SW 1271 (cell line): ENCODE measurements at places on chromosomes 3 and 15.

GRCh38 chr3:101988596-101988995, 139.3 kb downstream of the NFKBIZ start:
- DNase-seq, result no peak

DNA sequence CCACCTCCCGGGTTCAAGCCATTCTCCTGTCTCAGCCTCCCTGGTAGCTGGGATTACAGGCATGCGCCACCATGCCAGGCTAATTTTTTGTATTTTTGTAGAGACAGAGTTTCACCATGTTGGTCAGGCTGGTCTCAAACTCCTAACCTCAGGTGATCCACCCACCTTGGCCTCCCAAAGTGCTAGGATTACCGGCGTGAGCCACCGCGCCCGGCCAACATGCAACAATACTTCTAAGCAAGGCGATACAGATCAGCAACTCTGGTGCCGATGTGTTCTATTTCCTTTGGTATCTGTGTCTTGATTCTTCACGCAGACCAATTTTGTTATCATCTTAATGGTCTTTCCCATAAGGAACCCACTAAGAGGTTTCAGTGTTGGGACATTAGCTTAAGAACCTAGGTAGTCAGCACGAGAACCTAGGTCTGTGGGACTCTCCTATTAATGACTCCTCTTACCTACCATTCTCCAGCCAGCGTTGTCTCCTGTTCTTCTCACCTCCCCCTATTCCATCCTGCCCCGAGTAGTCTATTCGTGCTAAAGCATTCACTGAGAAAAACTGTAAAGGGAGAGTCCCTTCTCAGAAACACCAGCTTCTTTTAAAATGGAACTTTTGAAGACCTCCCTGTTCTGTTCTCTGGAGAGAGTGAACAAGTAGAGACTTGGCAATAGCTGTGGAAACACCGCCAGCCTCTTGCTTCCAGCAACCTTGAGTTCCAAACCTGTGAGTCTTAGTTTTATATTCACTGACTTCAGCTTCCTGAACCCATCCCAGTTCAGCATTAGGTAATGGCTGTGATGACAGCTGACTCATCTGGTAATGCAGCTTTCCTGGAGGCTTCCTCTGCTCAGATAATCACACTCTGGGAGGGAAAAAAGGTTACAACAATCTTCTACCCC, 61.2 kb downstream of the TSC22D2 start:
- peak; percentile 76 for DNase-seq

GRCh38 chr15:70672081-70672480, 91.3 kb downstream of the UACA start:
- DNase-seq, result no peak

GRCh38 chr3:77086408-77086807, 46.5 kb downstream of the ROBO2 start:
- DNase-seq, result no peak

GRCh38 chr3:129490273-129490675, 38.2 kb upstream of the RHO start:
- peak; percentile 36 for DNase-seq

GRCh38 chr3:191301017-191301416, 28.2 kb upstream of the CCDC50 start:
- DNase-seq, result no peak

DNA sequence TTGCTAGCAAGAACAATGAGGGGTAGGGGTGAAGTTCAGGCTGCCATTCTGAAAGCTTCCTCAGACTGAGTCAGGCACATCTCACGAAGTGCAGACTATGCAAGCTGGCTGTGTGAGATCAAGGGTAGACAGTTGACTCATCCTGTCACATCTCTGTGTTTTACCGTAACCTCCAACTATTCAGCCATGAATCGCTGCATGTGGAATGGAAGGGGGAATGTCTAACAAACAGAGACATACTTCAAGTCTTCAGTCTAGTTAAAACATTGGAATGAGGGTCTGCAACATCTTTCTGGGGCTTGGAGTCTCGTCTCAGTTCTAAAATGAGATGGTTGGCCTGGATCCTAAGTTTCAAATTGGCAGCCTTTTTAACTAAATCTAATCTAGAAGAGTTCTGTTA, 25.9 kb downstream of the AGTR1 start:
- DNase-seq, result no peak

DNA sequence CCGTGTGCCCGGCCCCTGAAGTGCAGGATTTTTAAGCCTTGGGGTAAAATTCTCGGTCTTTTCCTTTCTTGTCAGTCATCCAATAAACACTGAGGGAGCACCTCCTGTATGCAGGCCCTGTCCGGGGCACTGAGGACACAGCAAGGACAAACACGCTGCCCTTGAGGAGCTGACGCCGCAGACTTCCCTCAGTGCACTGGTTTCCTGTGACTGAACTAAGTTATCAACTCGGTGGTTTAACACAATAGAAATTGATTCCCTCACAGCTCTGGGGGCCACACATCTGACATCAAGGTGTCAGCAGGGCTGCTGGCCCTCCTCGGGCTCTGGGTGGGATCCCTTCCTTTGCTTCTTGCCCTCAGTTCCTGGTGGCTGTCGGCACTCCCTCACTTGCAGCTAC, 65.1 kb downstream of the ZNF445 start:
- no peak for DNase-seq
